Prostate gland (tissue), 2 donors: ENCODE measurements at places on chromosomes 7 and 10.

DNA sequence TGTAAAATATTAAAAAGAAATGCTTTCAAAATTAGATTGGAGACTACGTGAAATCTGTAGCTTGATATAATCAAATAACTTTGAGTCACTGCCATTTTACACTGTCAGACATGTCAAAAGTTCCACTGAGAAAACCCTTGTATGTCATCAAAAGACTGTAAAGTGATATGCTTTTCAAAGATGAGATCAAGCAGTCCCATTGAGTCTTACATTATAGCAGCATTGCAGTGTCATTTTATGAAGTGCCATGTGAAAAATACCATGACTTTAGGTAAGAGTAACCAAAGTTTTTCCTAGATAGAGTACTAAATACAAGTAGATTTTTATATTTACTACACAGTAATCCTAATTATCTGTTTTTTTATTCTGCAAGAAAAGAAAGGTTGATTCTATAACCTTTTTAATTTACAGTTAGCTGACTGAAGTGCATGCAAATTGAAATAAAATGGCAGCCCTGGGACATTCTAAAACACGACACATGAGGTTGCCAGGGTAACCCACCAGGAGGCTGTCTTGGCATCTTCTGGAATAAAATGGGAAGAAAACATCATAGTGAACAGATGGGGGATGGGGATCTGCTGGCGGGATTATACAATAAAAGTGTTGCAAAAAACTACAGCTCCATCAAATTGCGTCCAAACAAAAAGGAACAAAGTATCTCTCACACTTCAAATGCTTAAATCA is 91.3 kb upstream of the TMEM106B start:
- DNase-seq, result no peak

DNA sequence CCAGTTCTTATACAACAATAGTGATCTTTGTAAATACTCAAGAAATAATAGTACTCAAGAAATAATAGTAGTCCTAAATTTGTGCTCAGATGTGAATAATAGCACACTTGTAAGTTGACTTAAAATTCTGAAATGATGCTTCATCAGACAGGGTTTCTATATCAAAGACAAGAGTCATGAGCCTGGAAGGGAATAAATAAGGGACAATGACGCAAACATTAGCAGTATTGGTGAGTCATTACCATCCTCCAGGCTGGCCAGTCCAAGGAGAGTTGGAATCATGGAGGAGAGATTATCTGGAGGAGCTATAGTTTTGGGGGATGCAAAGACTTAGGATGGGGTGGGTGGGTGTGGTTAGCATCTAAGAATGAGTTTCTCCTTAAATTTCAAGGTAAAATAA is 6.1 kb upstream of the SH3PXD2A start:
- no peak for DNase-seq

DNA sequence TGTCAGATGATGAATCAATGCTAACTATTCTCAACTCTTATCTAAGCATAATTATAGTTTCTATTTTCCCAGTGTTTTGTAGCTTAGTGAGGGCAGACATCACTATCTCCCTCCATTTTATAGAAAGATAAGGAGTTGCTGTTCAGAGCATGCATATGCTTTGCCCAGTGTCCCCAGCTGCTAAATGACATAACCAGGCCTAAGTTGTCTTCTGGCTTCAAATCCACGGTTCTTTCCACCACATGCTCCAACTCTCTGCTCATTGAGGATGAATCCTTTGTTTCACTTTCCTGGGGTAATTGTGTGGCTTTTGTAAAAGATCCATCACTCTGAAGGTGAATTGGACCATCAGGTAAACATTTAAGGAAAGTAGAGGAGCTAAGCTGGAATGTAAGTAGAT is 134.0 kb downstream of the SNX10 start:
- DNase-seq, result no peak

GRCh38 chr7:867406-868188 is 8.8 kb upstream of the GET4 start:
- peak; percentile 88 for DNase-seq

GRCh38 chr7:50332241-50333165 is 28.0 kb downstream of the IKZF1 start:
- DNase-seq, result no peak

- DNase-seq, result no peak
These were observed 165.9 kb upstream of the VIPR2 start for GRCh38 chr7:159310457-159311171.

DNA sequence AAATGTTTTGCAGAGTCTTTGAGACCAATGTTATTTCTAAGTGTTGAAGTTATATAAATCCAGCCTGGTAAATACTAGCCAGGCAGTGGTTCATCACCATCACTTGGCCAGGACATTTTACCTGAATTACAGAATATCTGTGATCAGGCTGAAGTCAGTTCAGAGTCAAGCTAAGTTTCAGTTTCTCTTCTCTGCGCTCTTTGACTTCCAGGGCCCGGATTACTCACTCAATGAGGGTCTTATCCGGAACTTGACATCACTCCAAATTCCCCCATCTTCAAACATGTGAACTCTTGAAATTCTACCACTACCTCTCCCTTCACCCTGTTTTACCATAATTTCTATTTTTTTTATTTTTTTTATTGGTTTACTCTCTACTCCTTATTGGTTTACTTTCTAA is 36.6 kb upstream of the CCAR1 start:
- no peak for DNase-seq

DNA sequence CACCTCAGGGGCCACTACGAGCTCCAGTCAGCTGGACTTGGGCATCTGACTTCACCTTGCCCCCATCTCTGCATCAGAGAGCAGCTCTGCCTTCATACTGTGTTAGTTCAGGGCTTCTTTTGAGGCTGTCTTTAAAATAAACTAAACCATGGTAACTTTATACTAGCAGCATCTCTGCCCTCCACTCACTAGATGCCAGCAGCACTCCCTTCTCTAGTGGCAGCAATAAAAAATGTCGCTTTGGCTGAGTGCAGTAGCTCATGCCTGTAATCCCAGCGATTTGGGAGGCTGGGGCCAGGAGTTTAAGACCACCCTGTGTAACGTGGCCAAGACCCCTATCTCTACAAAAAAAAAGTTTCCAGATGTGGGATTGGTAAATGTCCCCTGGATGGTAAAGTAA is 584.4 kb downstream of the INHBA start:
- DNase-seq, result no peak

DNA sequence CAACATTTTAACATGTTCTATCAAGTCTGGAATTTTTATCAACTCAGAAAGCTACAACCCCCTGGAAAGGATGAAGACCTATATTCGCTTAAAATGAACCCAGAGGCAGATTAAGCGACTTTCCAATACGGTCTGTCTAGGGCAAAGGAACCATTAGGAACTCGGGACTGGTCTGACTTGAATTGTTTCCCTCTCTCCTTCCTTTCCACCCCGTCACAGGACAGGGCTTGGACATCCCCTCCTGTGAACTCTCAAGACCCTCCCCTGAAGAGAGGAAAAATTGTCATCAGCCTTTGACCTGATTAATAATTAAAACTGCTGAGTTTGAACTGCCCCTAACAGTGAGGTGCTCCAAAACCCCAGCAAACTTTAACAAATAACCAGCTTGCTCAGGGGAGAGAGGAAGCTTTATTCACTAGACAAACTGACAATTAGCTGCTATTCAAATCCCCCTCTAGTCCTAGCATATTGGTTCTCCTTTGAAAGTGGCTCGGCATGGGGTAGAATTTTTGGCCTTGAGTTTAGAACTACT is 22.6 kb upstream of the SLF2 start:
- DNase-seq, result no peak

DNA sequence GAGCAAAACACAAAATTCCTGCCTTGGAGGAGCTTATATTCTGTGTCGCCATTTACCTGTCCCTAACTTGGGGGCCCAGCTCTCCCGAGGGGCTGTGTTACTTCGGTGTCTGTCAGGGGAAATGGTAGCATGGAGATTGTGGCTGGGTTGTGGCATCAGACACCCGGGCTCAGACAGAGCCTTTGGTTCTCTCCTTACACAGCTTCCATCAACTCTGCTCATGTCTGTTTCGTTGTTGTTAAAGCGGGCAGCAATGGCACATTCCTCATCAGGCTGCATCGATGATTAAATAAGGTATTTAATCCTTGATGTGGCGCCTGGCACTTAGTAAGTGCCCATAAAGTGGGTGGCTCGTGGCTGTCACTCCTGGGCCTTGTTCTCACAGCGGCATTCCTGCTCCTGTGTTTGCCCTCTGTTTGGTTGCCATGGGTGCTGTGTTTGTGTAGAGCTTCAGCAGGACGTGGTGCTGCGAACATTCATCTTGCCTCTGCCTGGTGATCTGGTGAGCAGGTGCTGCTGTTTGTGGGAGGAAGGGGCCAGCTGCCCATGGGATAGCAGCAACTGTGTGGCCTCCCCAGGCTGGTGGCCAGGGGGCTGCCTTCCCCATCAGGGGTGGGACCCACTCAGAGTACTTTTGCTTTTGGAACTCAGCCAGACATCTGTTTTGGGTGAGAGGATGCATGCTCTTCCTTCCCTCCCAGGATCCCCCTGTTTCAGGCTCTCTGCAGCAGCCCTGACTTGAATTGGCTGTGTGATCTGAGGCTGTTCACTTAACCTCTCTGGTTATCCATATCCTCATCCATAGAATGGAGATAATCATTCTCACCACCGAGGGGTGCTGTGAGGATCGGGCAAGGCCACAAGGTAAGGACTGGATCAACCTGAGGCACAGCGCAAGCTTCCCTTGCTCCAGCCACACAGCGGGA is 207.2 kb upstream of the SVIL start:
- peak; percentile 54 for DNase-seq

DNA sequence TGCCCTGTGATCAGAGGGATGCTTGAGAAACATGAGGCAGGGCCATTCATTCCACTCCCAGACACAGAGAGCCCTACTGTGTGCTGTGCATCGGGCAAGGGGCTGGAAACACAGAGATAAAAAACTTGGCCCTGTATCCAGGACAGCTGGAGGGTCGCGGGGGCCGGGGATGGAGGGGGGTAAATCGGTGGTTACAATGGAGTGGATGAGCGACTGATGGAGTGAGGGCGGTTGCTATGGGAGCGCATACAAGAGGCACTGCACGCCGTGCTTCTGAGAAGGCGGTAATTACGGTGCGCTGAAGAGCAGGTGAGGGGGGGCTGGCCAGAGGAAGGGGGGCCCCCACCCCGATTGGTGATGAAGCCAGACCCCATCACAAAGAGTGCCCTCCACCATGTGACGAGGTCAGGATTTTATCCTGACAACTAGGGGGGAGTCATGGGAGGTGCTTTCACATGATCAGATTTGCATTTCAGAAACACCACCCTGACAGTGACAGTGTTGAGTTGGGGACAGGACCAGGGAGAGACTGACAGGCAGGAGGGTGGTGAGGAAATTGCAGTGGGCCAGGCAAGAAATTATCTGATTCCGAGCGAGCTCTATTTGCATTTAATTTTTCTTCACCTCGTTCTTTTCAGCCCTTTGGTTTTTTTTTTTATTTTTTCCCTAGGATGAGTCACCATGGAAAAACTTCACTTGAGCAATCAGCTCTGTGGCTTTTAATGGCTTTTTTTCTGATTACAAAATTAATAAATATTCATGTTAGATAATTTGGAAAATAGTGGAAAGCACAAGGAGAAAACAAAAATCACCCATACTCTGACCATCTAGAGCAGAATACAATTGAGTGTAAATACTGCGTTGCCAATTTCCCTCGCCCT is 7.8 kb downstream of the CPA5 start:
- no peak for DNase-seq

DNA sequence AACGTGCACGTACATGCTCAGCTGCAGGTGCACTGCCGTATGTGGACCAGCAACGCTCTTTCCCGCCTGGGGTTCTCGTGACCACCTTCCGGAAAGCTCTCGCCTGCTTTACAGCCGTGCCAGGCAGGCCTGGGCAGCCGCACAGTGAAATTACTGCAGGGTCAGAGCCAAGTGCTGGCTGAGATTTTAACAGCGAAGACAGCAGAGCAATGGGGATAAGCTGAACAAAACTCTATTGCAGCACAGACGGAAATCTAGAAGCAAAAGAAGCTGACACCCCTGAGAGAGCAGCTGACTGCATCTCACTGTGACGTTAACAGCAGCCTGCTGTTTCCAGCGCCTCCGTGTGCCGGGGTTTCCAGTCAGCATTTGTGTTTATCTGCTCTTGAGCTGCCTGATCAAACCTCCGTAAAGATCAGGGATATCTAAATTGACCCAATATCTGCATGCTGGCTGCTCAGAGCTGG is 179.0 kb downstream of the DIP2C start:
- peak; percentile 75 for DNase-seq

- no peak for DNase-seq
These were observed 38.1 kb upstream of the GRM8 start for GRCh38 chr7:127290801-127291361.

GRCh38 chr7:117951285-117951684 is 78.0 kb upstream of the CTTNBP2 start:
- DNase-seq, result no peak
